Stomach (tissue), 19 donors: ENCODE measurements at places on chromosomes 5 and 9. TPM values are rescaled to one million over a fixed set of nuclear protein-coding genes. Genes with fewer than 3 reads are reported as not detected.

GRCh38 chr5:83538786-83539462, 67.4 kb downstream of the VCAN start:
- DNase-seq = no peak
- no peaks in the 10 kb centered on the region for H3K4me1 ChIP-seq
- no peaks in the 10 kb centered on the region for H3K27me3 ChIP-seq
- H3K27ac ChIP-seq = no peak overlapping the region

GRCh38 chr9:72773570-72773969, 179.3 kb downstream of the ALDH1A1 start:
- H3K27ac ChIP-seq = no peak overlapping the region
- no peaks in the 10 kb centered on the region for H3K36me3 ChIP-seq
- no peaks in the 10 kb centered on the region for H3K27me3 ChIP-seq
- H3K4me1 ChIP-seq = no peaks in the 10 kb centered on the region
- DNase-seq = no peak

Gene ZSWIM6
- 4.3 TPM for polyA plus RNA-seq

Gene TMEFF1
- polyA plus RNA-seq = 0.05 TPM

Gene INSL4
- not detected for polyA plus RNA-seq

GRCh38 chr5:149153193-149153750, 12.0 kb downstream of the ABLIM3 start:
- no peak overlapping the region for H3K4me3 ChIP-seq
- H3K27ac ChIP-seq = no peak overlapping the region
- H3K36me3 ChIP-seq = no peaks in the 10 kb centered on the region

Gene ANKRD33B
- 0.50 TPM for polyA plus RNA-seq
